Activated CD4-positive, alpha-beta T cell treated with anti-CD3 and anti-CD28 coated beads, Interleukin-2, amount 10 ng/mL, durations not matched to agents 7 days and 5 days (primary cell): ENCODE measurements at places on chromosomes 3 and 15. TPM values are rescaled to one million over a fixed set of nuclear protein-coding genes. Genes with fewer than 3 reads are reported as not detected.
A peak's percentile ranks its signal among the peaks of the same experiment; 100 is the strongest.

The HMCES gene
- total RNA-seq, result 51.2 TPM

DNA sequence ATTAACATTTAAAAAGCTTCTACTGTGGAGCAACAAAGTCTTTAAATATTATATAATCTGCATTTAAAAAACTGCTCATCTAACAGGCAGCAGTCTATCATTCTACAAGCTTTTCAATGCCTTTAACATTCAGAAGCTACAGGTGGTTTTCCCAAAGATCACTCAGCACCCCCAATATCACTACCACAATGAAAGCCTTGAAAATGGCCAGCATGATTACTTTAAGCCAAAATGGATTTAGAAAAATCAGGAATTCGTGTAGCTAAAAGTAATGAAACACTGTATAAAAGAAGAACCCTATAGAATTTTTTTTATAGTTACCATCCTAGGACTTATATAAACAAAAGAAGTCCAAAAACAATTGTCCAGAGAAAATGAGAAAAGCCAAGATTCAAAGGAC is 400.4 kb downstream of the TIGIT start:
- no peaks in the 10 kb centered on the region for H3K27me3 ChIP-seq
- no peaks in the 10 kb centered on the region for H3K36me3 ChIP-seq
- no peak overlapping the region for H3K4me3 ChIP-seq
- no peak overlapping the region for H3K27ac ChIP-seq
- DNase-seq, result no peak

The SLC24A5 gene
- total RNA-seq, result not detected

DNA sequence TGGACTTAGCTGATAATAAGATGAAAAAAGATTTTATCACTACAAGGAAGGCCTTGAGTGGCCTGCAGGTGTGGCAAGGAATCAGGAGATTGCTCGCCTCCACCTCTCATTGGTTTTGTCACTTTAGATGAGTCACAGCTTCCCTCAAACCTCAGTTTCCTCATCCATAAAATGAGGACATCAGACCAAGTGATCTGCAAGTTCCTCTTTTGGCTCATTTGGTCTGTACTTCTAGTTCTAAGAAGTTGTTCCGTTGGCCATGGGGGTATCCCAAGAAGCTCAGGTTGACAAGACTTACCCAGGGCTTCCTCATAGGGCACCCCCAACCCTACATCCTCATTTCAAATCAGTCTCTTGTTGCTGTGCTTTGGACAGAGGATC is 254.1 kb downstream of the UACA start:
- H3K4me3 ChIP-seq, result no peak overlapping the region
- H3K27ac ChIP-seq, result peak overlapping the region; percentile 57
- DNase-seq, result no peak
- peaks cover 24% of the 10 kb centered on the region for H3K36me3 ChIP-seq
- H3K4me1 ChIP-seq, result peaks cover 47% of the 10 kb centered on the region
- H3K27me3 ChIP-seq, result peaks cover 21% of the 10 kb centered on the region

DNA sequence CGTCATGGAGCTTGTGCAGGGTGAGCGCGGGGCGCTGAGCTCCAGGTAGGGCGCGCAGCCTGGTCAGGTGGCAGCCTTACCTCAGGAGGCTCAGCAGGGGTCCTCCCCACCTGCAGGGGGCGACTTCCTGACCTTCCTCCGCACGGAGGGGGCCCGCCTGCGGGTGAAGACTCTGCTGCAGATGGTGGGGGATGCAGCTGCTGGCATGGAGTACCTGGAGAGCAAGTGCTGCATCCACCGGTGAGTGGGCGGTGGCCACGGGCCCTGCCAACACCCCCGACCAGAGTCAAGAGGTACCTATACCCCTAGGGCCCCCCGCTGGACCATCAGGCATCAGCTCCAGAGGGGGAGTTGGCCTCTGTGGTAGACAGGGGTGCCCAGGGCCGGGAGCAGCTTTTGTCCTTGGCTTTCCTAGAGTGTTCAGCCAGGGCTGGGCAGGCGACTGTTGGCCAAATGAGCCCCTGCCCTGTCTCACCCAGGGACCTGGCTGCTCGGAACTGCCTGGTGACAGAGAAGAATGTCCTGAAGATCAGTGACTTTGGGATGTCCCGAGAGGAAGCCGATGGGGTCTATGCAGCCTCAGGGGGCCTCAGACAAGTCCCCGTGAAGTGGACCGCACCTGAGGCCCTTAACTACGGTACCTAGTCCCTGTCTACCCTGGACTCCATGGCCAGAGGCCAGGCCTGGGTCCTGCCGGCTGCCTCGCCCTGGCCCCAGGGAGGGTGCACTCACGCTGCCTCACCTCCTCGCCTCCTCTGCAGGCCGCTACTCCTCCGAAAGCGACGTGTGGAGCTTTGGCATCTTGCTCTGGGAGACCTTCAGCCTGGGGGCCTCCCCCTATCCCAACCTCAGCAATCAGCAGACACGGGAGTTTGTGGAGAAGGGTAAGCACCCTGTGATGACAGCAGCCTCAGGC is 9.1 kb downstream of the FES start:
- no peaks in the 10 kb centered on the region for H3K27me3 ChIP-seq
- H3K36me3 ChIP-seq, result peaks cover 6% of the 10 kb centered on the region
- H3K27ac ChIP-seq, result no peak overlapping the region
- DNase-seq, result no peak
- no peak overlapping the region for H3K4me3 ChIP-seq
- peaks cover 2% of the 10 kb centered on the region for H3K4me1 ChIP-seq

DNA sequence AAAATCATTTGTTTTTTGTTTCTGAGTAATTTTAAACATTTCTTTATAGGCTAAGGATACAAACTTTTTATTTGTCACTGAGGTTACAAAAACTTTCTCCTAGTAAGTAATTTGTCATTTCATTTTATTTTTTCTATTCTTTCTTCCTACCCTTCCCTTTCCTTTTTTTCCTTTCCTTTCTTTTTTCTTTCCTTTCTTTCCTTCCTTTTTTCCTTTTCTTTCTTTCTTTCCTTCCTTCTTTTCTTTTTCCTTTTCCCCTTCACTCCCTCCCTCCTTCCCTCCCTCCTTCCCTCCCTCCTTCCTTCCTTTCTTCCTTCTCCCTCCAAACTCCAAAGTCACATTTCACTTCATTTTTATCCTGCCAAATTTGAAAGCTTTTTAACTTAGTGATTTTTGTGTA is 115.1 kb upstream of the FAN1 start:
- no peak for DNase-seq
- no peak overlapping the region for H3K4me3 ChIP-seq
- peaks cover 16% of the 10 kb centered on the region for H3K27me3 ChIP-seq
- H3K4me1 ChIP-seq, result no peaks in the 10 kb centered on the region
- no peak overlapping the region for H3K27ac ChIP-seq

The ANKRD63 gene
- not detected for total RNA-seq

- DNase-seq, result no peak
- no peaks in the 10 kb centered on the region for H3K4me1 ChIP-seq
- H3K27ac ChIP-seq, result no peak overlapping the region
- no peaks in the 10 kb centered on the region for H3K27me3 ChIP-seq
These were observed 112.0 kb downstream of the UBE2E2 start for GRCh38 chr3:23314981-23315762.

The MINAR1 gene
- 0.40 TPM for total RNA-seq

The PLCH1 gene
- total RNA-seq, result 0.37 TPM

GRCh38 chr3:60316121-60316797 is 935.0 kb downstream of the FHIT start:
- H3K27me3 ChIP-seq, result no peaks in the 10 kb centered on the region
- H3K4me1 ChIP-seq, result peaks cover 2% of the 10 kb centered on the region
- H3K27ac ChIP-seq, result no peak overlapping the region
- DNase-seq, result no peak

DNA sequence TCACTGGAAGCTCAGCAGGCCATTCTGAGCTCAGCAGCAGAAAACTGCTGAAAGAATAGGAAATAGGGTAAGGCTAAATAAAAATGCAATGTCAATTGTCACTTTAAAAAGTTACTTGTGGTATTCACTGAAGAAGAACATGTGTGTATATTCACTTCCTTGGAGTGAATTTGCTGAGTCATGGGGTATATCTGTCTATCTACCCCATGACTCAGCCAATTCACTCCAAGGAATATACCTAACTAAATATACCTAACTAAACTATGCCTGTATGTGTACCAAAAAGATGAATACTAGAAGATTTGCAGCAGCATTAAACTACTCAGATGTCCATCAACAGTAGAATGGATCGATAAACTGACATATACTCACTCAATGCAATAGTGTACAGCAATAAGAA is 69.5 kb upstream of the KCNAB1 start:
- no peaks in the 10 kb centered on the region for H3K36me3 ChIP-seq
- peaks cover 3% of the 10 kb centered on the region for H3K27me3 ChIP-seq
- H3K4me3 ChIP-seq, result no peak overlapping the region
- H3K27ac ChIP-seq, result no peak overlapping the region
- no peaks in the 10 kb centered on the region for H3K4me1 ChIP-seq

DNA sequence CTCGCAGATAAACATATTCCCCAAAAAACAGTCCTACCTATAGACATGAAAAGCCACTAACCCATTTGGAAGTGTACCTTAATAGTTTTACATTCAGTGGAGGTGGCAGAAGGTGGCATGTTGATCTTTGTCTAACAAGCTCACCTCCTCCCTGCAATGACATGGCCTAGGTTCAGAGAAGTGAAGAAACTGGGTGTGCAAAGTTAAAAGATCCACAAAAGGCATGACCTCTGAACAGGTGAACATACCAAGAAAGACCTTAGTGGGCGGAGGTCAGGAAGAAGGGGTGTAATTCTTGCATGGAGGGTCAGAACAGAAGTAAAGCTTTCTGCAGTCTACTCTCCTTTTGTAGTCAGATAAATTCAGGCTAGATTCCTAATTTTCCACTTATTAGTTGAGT is 822 bp downstream of the MRPL3 start:
- H3K4me1 ChIP-seq, result peaks cover 34% of the 10 kb centered on the region
- peak overlapping the region; percentile 96 for H3K4me3 ChIP-seq
- peaks cover 24% of the 10 kb centered on the region for H3K36me3 ChIP-seq
- no peak for DNase-seq
- H3K27ac ChIP-seq, result peak overlapping the region; percentile 96
- no peaks in the 10 kb centered on the region for H3K27me3 ChIP-seq

DNA sequence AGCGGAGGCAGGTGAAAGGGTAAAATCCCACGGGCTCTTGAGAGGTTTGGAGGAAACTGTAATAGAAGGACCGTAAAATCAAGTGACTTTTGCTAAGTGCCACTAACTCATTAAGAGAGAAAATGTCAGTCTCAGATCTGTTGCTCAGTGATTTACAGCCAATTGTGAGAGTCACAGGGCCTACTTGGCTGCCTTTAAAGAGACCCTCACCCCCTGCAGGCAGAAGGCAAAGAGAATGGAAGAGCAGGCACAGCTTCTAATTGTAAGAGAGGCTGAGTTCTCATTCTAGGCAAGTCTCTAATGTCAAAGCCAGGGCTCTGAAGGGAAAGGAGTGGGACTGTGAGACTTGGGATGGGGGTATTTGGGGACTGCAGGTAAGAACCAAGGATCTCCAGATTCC is 9.3 kb upstream of the SYNM start:
- H3K36me3 ChIP-seq, result no peaks in the 10 kb centered on the region
- peaks cover 3% of the 10 kb centered on the region for H3K4me1 ChIP-seq
- H3K4me3 ChIP-seq, result no peak overlapping the region
- H3K27ac ChIP-seq, result no peak overlapping the region
- no peak for DNase-seq
- H3K27me3 ChIP-seq, result peaks cover 18% of the 10 kb centered on the region

The CACNA2D3 gene
- not detected for total RNA-seq

The CORO2B gene
- not detected for total RNA-seq

GRCh38 chr3:123446210-123446609 is 2.7 kb downstream of the ADCY5 start:
- DNase-seq, result no peak
- H3K27ac ChIP-seq, result no peak overlapping the region
- peaks cover 53% of the 10 kb centered on the region for H3K27me3 ChIP-seq
- H3K36me3 ChIP-seq, result no peaks in the 10 kb centered on the region
- H3K4me3 ChIP-seq, result no peak overlapping the region

The GP5 gene
- total RNA-seq, result 1.1 TPM

The CP gene
- not detected for total RNA-seq

DNA sequence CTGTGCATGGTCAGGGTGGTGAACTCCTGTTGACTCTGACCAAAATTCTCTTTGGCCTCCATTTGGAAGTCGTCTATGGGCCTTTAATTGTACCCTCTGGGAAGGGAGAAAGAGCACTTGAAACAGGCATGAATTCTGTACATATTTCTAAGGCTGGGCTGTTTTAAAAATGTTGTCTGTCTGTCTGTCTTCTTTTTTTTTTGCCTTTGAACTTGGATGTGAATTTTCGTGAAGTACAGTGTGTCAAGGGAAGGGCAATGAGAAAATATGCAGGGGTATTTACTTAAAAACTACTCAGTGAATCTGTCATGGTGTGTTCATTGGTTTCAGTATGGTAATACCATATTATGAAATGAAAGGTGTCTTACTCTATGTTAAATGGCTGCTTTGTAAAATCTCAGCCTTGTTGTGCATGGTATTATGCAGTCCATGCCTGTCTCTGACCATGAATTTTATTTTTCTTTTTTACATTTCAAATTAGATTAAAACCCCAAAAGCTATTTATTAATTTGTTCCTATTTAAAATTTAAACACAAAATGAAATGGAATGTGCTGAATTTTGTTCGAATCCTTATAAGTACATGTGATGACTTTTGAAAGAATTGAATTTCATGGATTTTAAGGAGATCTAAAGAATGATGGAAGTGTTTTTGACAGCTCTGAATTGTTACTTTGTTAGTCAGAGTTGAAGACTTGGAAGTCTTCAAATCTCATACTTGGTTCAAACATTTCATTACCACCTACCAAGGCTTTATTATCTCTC is 51.1 kb downstream of the RARB start:
- H3K4me1 ChIP-seq, result no peaks in the 10 kb centered on the region
- H3K4me3 ChIP-seq, result no peak overlapping the region
- H3K27me3 ChIP-seq, result peaks cover 2% of the 10 kb centered on the region
- H3K27ac ChIP-seq, result no peak overlapping the region
- no peak for DNase-seq

DNA sequence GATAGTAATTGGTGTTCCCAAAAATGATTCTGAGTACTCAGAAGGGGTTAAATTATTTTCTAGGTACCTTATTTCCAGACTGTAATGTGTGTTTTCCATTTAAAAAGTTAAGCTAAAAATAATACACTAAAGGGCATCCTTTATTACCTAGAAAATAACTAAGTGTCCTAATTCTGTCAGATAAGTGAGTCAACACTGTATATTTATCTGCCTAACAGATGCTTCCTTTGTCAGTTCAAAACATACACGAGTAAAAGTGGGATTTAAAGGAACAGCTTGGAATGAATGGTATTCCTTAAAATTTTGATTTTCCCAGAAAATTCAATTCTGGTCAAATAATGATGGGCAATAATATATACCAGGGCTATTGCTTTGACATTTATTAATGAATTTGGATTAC is 78.3 kb downstream of the ADAMTSL3 start:
- H3K27ac ChIP-seq, result no peak overlapping the region
- no peak for DNase-seq
- no peaks in the 10 kb centered on the region for H3K36me3 ChIP-seq
- peaks cover 4% of the 10 kb centered on the region for H3K27me3 ChIP-seq
- H3K4me1 ChIP-seq, result no peaks in the 10 kb centered on the region

GRCh38 chr3:142251951-142252350 is 26.6 kb upstream of the GK5 start:
- H3K4me3 ChIP-seq, result no peak overlapping the region
- no peak overlapping the region for H3K27ac ChIP-seq
- H3K36me3 ChIP-seq, result peaks cover 2% of the 10 kb centered on the region
- peaks cover 30% of the 10 kb centered on the region for H3K27me3 ChIP-seq

- H3K27me3 ChIP-seq, result peaks cover 10% of the 10 kb centered on the region
These were observed 18.6 kb upstream of the SLC2A2 start for GRCh38 chr3:171044835-171045793.

GRCh38 chr15:30023798-30024295 is 58.9 kb upstream of the GOLGA8J start:
- no peak for DNase-seq
- no peaks in the 10 kb centered on the region for H3K36me3 ChIP-seq
- peaks cover 21% of the 10 kb centered on the region for H3K27me3 ChIP-seq
- H3K27ac ChIP-seq, result no peak overlapping the region
